Choroid plexus epithelial cell (primary cell): ENCODE measurements at places on chromosomes 3 and 15.

DNA sequence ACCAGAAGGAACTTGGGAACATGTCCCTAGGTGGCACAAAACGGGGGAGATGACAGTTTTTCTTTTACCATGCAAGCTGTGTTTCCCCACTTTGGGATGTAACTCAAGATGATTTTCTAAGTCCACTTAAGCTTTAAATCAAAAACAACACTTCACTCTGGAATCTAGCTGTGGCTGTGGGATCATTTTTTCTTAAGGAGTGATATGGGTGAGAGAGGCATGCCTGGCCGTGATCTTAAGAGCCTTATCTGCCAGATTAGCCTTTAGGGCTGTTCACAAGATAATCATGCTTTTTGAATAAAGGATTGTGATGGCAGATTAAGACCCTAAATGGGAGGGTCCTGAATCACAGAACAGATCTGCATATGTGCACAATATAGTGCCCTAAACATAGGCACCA, 384.8 kb upstream of the SEMA6D start:
- no peak for DNase-seq

DNA sequence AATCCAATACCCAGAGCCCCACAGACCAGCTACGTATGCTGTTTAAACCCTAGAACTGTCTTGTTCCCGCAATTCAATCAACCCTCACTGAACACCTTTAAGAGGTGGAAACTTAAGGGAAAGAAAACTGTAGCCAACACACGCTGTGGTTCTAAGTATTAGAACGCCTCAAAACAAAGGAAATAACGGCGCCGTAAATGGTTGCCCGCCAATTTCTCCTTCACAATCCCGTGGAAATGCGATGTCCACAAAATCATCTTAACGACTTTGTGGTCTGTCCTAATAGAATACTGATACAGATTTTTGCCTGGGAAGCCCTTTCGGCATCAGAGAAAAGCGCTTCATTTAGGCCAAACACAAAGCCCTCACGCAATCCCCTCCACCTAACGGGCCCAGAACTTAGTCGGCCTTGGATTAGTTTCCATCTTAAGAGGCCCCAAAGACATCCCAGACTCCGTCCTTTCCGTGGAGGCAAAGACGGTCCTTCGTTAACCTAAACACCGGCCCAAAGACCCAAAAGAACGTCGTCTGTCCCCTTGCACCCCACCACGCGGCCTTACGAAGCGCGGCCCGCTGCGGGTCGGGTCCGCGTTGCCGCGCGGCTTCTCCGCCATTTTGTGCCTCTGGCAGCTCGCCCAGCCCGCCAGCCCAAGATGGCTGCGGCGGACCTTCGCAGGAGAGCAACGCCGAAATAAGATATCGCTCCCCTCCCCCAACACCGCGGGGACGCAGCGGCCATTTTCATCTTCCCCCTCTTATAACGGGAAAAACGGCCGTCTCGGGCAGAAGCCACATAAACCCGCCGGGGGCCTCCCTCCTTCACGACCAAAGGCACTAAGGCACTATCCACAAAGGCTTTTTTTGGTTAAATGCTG, 763 bp downstream of the TRA2B start:
- DNase-seq = peak; percentile 89

DNA sequence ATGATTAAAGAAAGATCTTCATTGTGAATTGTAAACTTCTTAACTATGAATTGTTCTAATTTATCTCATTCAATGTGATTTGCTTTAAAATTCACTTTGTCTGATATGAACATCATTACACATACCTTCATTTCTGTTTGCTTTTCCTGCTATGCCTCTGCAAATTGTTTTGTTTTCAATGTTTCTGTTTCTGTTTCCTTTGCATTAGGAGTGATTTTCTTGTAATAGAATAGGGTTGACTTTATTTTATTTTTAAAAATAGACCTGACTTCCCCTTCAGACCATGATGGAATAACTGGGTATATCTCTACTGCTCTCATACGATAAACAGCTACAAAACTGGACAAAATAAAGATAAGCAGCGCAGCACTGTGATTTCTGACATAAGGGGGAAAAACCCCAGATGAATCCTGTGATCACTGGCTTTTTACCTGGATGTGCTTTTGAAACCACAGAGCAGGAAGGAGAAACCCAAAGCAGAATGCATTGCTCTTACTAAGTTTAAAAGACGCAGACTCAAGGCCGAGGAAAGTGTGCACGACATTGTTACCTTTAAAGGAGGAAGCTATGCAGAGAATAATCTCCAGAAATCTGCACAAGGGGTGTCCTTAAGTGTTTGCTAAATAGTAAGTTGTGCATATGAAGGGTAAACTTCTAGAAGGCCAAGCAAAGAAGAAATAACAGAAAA, 420.2 kb downstream of the TBC1D5 start:
- DNase-seq = no peak

GRCh38 chr15:73704869-73705645, 20.9 kb downstream of the CD276 start:
- DNase-seq = peak; percentile 68

GRCh38 chr3:43289841-43290470, 3.6 kb downstream of the SNRK start:
- DNase-seq = no peak

- DNase-seq = peak; percentile 70
These were observed 1.1 kb upstream of the UTS2B start for GRCh38 chr3:191331388-191331787.

- DNase-seq = no peak
These were observed 32.3 kb downstream of the VGLL4 start for GRCh38 chr3:11611341-11611799.

- no peak for DNase-seq
These were observed 777.4 kb downstream of the TUSC7 start for GRCh38 chr3:117486719-117487716.

- DNase-seq = peak; percentile 41
These were observed 152.9 kb upstream of the GOLIM4 start for GRCh38 chr3:168248383-168249204.

- no peak for DNase-seq
These were observed 203.5 kb downstream of the UBE2E2 start for GRCh38 chr3:23406601-23407000.

GRCh38 chr15:39558421-39558820, 22.5 kb upstream of the THBS1 start:
- DNase-seq = no peak

DNA sequence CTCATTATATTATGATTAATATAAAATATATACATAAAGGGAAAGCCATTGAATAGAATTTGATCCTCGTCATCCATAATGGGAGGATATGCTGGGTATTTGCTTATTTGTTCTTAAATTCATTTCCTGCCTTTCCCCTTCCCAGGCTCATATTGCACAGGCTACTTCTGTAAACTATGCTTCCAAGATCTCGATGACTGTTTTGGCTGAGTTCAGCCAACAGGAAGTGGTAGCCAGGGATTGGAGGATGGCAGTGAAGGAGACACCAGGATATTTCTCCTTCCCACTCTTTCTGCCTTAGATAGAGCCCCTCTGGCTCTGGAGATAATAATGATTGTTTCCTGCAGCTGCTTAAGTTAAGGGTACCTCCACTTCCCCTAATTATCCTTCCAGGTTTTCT, 44.3 kb upstream of the DYNC1LI1 start:
- DNase-seq = peak; percentile 62

DNA sequence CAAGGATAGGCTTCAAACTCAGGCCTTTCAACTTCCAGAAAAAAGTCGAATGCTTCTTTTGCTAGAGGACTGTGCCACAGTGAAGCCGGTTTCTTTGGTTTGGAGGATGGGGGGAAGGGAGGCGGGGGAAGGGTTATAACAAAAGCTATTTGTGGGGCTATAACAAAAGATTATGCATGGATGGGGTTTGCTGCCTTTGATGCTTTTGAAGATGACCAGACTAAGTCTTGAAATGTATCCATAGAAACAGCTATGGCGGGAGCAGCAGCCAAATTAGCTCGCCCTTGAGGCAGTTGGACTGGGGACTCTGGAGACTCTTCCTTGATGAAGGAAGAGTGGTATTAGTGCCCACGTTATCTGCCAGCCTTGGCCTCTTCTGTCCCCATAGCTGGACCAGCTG, 47.5 kb downstream of the SRGAP3 start:
- no peak for DNase-seq

DNA sequence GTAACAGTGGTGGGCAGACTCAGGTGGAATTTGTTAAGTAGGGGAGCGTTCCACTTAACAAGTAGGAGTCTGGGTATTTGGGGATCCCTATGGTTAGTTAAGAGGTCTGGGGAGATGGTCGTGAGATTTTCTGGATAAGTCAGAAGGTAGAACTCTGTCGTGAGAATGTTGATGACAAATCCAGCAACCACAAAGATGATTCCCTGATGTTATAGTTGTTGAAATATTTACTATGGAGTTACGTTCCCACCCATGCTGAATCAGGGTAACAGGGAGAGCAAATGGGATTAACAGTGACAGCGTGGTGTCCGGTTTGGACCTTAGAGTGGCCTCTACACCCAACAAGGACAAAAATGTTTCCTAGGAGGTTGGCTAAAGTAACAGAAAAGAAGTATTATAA, 110.8 kb downstream of the MFSD1 start:
- no peak for DNase-seq

- DNase-seq = no peak
These were observed 120.7 kb downstream of the ANP32A start for GRCh38 chr15:68699881-68700454.

DNA sequence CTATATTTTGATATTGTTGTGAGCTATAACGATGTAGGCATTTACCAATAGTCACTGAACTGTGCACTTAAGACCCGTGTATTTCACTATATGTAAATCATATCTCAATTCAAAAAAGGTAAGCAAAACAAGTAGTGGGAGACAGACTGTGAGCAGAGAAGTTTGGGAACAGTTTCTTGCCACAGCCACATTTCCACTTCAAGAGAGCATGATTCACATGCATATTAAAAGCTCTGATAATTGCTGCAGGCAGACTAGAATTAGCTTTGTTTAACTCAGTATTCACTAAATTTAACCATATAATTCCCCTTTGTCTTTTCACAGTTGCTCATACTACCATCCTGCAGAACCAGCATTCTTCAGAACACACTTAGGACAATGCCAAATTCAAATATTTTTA, 168.4 kb upstream of the ZNF385D start:
- no peak for DNase-seq

GRCh38 chr15:85810075-85810474, 15.3 kb upstream of the KLHL25 start:
- no peak for DNase-seq

DNA sequence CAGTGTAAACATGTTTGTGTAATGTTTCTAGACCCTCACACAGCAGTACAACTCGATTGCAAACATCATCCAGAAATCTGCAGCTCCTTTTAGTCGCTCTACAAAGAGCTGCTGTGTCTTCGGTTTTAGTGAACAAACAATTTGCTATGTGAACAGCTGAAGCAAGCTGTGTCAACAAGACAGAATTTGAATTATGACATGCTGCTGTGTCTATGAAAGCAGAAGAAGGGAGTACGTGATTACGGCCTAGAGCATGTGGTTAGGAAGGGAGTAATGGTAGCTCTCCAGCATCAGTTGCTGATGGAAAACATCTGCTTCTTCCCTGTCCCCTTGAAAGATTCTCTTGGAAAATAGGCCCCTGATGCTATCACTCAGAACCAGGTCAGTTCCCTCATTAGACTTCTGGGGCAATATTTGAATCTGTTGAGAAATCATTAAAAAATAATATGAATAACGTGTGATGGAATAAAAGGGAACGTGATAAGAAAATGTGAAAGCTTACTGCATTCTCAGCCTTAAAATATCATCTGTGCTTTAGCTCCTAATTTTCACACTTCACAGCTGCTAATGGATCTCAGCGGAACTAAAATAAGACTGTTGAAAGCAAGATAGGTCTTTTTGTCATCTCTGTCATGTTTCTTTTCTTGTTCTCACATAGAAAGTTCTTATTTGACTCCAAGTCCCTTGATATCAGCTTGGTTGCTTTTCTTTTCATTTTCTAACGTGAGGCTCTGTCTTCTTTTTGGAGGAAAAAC, 891.5 kb downstream of the ROBO2 start:
- DNase-seq = peak; percentile 45

GRCh38 chr3:87035339-87035738, 44.4 kb upstream of the VGLL3 start:
- DNase-seq = no peak

DNA sequence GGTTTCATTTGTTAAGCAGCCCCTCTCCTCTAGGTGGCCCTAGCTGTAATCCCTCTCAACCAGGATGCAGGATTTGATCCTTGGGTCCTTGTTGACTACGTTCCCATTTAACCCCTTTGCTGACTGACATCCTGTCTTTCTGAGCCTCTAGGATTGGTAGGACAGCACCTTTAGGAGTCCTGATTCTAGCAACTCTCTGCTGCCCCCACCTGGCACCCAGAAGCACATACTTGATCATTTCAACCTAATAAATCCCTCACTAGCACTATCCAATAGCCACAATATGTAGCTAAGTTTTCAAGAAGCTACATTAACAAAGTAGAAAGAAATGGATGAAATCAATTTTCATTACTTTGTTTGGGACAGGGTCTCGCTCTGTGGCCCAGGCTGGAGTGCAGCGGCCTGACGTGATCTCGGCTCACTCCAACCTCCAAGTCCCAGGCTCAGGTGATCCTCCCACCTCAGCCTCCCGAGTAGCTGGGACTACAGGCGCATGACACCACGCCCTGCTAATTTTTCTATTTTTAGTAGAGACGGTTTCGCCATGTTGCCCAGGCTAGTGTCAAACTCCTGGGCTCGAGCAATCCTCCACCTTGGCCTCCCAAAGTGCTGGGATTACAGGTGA, 28.3 kb downstream of the RSL24D1 start:
- peak; percentile 84 for DNase-seq

DNA sequence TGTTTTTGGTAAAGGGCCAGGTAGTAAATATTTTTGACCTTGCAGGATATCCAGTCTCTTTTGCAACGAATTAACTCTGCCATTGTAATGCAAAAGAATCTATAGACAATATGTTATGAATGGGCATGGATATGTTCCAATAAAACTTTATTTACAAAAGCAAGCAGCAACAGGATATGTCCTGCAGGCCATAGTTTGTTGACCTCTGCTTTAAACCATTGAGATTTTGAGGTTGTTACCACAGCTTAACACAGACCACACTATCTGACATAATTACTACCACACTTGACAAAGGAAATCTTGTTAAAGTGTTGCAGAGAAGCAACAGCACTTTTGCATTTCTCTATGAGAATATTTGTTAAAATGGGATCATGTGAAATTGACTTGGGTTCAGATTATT, 349.3 kb downstream of the ERC2 start:
- no peak for DNase-seq

DNA sequence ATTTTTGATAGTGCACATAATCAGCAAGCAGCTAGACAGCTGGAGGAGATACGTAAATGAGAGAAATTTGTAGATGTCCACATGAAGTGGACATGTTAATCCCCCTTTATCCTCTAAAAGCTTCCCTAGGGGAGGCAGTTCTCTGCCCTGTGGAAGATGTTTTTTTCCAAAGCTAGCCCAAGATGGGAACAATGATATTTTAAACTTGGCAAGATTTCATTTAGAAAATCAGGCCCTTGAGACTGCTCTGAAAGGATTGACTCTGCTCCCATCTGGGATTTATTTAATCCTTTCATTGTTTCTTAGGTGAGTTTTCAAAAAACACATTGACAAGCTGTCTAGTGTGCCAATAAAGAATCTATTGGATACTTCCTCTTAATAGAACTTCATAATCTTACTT, 92.0 kb downstream of the SYNPR start:
- DNase-seq = no peak

GRCh38 chr15:34892963-34893591, 76.5 kb downstream of the AQR start:
- no peak for DNase-seq

- no peak for DNase-seq
These were observed 21.8 kb downstream of the ATRIP start for GRCh38 chr3:48468329-48468731.
